Activated CD4-positive, CD25-positive, alpha-beta regulatory T cell treated with anti-CD3 and anti-CD28 coated beads, Interleukin-2, amount 50 U/mL, for 24 hours (primary cell): ENCODE measurements at places on chromosomes 1 and 21.

GRCh38 chr1:110616587-110616986 is 10.4 kb upstream of the KCNA2 start:
- no peak for ATAC-seq

- ATAC-seq = no peak
Observed at GRCh38 chr1:194709439-194709838, 1523.0 kb upstream of the B3GALT2 start.

- no peak for ATAC-seq
Observed at GRCh38 chr1:166915941-166916340, 39.9 kb upstream of the TADA1 start.

- ATAC-seq = no peak
Observed at GRCh38 chr1:24438423-24438901, 22.9 kb downstream of the NIPAL3 start.

GRCh38 chr1:228452194-228453021 is 34.8 kb upstream of the RNF187 start:
- ATAC-seq = no peak

DNA sequence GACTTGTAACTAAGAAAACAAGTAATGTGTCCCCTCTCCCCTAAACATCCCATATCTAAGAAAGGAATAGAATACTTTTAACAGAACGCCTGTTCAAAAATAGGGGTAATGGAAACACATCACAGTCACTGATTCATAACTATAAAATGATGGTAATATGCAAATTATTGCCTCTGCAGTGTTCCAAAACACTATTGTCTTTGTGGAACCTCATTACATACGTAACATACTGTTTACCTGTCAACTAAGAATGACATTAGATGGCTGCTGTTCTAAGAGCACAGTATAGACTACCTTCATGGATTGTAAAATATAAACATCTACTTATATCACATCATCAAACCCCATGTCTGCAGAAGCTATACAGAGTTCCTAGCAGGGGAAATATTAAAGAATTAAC is 3.4 kb upstream of the BCL2L15 start:
- peak; percentile 72 for ATAC-seq

DNA sequence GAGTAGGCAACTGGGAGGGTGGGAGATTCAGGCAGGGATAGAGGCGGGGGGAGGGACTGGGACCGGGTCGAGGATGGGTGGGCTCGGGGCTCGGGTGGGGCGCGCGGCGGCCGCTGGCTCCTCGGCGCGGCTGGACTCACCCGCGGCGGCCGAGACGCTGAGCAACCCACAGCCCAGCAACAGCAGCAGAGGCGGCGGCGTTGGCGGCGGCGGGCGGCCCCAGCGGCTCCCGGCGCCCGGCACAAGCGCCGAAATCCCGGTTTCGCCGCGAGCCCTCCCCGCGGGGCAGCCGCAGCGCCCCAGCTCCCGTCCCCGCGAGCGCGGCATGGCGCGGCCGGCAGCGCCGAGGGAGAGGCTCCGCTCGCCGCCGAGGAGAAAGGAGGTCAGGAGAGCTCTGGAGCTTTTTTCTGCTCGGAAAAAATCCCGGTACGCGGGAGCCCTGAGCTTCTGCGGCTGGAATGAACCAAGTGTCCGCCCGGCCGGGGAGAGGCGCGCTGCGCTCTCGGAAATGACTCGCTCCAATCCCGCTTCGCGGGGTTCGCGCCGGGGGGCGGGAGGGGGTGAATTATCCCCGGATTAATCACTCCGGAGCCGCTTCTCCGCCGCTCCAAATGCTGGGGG is at the start of gene CSMD2:
Gene CSMD2, minus strand, starts transcription at position 460 of the 621 bp plus-strand sequence. Its CDS starts 133 bp downstream, at position 327.
- no peak for ATAC-seq

DNA sequence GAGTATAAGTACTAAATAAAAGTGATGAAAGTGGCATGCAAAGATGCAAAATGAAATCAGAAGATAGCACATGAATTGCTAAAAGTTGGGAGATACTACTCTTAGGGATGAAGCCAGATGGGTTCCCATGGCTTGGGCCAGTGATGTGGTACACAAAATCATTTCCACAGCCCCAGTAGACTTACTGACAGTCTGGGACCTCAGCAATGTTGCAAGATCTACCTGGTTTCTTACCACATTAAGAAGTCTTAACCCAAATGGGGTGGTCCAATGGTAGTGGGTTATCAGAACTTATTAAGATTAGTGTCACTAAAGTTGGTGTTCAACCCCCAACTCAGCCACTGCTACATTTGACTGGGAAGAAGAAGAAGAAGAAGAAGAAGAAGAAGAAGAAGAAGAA is 227.7 kb upstream of the IRF2BP2 start:
- ATAC-seq = no peak

DNA sequence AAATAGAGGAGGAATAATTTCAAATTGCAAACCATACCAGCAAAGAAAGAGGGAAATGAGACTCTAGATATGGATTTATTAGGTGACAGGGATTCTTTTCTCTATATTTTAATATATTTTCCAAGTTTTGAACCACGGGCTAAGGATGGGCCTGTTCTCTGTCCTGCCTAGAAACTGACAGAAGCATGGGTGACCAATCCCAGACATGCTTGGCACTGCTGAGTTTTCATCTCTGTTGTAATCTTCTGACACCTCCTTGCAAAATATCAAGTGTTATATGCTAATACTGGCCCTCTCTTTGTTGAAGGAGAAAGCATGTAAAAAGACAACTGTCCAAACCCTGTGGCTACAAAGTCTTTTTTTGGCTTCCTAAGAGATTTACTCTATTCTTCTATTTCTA is 774 bp upstream of the ANGPTL7 start:
- no peak for ATAC-seq

DNA sequence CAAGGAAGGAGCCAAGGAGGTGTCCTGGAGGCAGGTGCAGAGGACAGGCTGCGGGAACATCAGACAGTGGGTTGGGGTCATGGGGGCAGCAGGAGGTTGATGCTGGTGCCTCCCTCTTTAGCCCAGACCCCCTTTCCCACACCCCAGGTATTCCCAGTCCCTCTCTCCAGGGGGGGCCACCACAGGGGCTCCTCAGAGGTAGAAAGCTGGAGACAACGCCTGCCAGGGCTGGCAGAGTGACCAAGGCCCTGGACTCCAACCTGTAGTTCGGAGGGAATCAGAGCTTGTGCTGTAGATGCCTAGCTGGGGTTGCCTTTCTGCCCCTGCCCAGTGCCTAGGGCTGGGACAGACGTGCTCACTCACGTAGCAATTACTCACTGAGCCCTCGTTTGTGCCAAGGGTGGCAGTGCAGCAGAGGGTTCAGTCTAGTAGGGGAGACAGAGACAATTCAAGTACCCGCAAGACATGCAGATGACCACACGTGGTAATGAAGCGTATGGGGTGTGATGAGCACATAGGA is 148.2 kb downstream of the PTPRU start:
- no peak for ATAC-seq

- no peak for ATAC-seq
Observed at GRCh38 chr1:32666901-32667566, 16.0 kb downstream of the RBBP4 start.
